ENCODE measurements at places on chromosomes 5 and 9. TPM values are rescaled to one million over a fixed set of nuclear protein-coding genes. Genes with fewer than 3 reads are reported as not detected.

GRCh38 chr9:95750725-95751519 is 124.6 kb upstream of the ERCC6L2 start:
- H3K27ac ChIP-seq = no peak overlapping the region
- H3K4me3 ChIP-seq = no peak overlapping the region
- no peaks in the 10 kb centered on the region for H3K4me1 ChIP-seq
- peaks cover 7% of the 10 kb centered on the region for H3K27me3 ChIP-seq

Gene MAST4
- total RNA-seq = 8.2 TPM

DNA sequence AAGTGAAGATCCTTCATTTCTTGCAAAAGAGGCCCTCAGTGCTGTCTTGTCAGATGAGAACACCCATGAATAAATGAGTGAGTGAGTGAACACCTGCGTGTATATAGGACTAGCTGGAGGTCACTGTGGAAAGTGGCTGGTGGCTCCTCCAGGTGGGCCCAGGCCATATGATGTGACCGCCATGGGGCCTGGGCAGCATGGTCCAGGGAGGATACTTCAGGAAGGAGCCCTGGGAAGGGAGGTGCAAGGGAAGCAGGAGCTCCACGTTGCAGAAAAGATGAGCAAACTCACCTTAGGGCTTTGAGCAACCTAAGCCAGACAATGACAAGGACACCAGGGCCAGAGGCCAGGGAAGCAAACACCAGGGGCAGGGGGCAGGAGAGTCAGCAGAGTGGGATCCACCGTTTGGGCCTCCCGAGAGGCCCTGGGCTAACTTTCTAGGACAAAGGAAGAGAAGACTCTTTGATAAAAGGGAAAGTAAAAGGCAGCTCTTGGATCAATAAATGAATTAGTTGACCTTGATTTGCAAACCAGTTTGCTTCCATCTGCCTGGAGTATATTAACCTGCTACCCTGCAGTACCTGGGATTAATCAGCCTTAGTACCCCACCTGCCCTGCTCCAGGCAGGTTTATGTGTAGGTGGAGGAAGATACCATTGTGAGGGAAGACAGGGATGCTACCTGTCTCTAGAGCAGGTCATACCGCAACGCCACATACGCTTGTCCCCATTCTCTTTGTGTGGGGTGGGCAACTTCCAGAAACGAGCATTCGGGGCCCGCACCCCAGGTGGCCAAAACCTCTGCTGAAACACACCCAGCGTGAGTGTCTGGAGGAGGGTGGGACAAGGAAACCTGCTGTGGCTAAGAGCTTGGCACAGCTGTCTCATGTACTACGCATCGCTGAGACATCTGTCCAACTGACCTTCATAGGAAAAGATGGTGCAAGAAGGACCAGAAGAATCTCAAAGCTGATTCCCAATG is 51.4 kb upstream of the OLFM1 start:
- H3K27me3 ChIP-seq = no peaks in the 10 kb centered on the region
- no peak overlapping the region for H3K4me3 ChIP-seq
- no peak overlapping the region for H3K27ac ChIP-seq
- DNase-seq = peak; percentile 6
- H3K4me1 ChIP-seq = no peaks in the 10 kb centered on the region

GRCh38 chr5:38187532-38187931 is 70.8 kb upstream of the EGFLAM start:
- no peaks in the 10 kb centered on the region for H3K27me3 ChIP-seq
- no peak for DNase-seq
- H3K27ac ChIP-seq = no peak overlapping the region
- no peaks in the 10 kb centered on the region for H3K36me3 ChIP-seq
- H3K4me1 ChIP-seq = no peaks in the 10 kb centered on the region

DNA sequence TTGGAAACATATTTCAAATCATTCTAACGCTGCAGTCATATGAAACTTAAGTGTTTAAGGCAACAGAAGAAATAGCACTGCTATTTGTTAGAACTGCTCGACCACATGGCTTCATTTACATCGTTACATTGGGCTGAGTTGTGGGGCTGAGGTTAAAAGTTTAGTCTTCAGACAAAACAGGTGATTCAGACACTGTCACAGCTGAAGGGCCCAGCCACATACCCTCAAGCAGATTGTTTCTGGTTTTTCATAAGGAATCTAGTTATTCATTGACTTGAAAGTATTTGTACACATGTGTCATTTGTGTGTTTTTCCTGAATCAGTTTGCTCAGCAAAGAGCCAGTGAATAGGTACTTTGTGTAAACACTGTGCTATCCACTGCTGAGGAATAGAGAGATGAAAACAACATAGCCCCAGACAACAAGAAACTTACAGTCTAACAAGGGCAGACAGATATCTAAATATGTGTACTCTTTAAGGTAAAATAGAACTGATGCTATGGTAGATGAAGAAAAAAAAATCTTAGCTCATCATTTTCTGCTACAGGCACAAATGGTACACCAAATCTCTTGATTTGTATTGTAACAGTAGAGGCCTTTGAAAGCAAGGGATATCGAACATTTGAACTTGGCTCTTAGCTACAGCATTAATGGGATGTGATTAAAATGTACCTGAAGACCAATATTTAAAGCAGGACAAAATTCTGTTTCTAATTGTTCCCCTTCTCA is 357.6 kb upstream of the RPS23 start:
- H3K27ac ChIP-seq = no peak overlapping the region
- H3K4me1 ChIP-seq = no peaks in the 10 kb centered on the region
- no peak for DNase-seq
- H3K4me3 ChIP-seq = no peak overlapping the region
- H3K27me3 ChIP-seq = no peaks in the 10 kb centered on the region

Measured in uterus (tissue), 4 donors.